Stimulated activated naive B cell treated with anti-CD40 and anti-IgM and Interleukin-4, amounts not matched to agents 10 μg/mL and 1 μg/mL and 100 μg/mL, for 72 hours (primary cell): ENCODE measurements at places on chromosomes 4 and X.

DNA sequence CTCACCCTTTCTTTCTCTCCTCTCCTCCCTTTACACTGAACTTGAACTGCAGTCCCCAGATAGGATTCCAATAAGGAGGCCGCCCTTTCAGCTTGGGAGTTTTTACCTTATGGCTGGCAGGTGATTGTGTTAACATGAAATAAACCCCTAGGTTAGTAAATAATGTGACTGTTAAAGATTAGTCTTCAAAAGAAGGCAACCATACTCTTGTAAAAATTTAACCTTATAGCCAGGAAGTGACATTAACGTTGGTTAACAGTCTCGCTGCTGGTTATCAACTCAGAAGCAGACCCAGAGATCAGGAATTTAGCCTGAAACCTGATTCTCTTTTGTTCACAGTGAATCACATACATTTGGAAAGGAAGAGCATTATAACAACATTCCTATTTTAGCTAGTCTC is 15.2 kb downstream of the FHDC1 start:
- peaks cover 2% of the 10 kb centered on the region for H3K4me1 ChIP-seq
- no peak for DNase-seq
- H3K27ac ChIP-seq = no peak overlapping the region
- no peaks in the 10 kb centered on the region for H3K36me3 ChIP-seq
- peaks cover 26% of the 10 kb centered on the region for H3K27me3 ChIP-seq
- H3K4me3 ChIP-seq = no peak overlapping the region

- no peak overlapping the region for H3K27ac ChIP-seq
- peaks cover 5% of the 10 kb centered on the region for H3K27me3 ChIP-seq
- peaks cover 32% of the 10 kb centered on the region for H3K4me1 ChIP-seq
Observed at GRCh38 chr4:144564358-144564757, 81.6 kb upstream of the HHIP start.

- DNase-seq = no peak
- no peak overlapping the region for H3K4me3 ChIP-seq
- H3K36me3 ChIP-seq = no peaks in the 10 kb centered on the region
- peaks cover 33% of the 10 kb centered on the region for H3K27me3 ChIP-seq
- peaks cover 25% of the 10 kb centered on the region for H3K4me1 ChIP-seq
Observed at GRCh38 chr4:110480746-110481271, 4.9 kb downstream of the ENPEP start.

DNA sequence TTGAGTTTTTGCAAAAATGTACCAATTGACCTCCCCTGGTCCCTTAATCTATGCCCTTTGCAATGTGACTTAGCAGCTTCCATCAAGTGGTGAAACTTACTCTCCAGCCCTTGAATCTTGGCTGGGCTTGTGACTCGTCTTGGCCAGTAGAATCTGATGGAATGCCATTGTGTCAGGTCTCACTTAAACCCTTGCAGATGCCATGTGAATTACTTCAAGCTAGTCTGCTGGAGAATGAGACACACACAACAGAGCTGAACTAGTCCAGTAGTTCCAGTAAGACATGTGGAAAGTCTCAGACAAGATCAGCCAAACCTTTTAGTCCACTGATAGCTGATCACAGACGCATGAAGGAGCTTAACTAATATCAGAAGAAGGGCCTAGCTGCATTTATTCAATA is 567.8 kb upstream of the CPEB2 start:
- no peak overlapping the region for H3K4me3 ChIP-seq
- no peaks in the 10 kb centered on the region for H3K36me3 ChIP-seq
- peaks cover 12% of the 10 kb centered on the region for H3K4me1 ChIP-seq

GRCh38 chrX:10240918-10241317 is 84.1 kb downstream of the CLCN4 start:
- no peak overlapping the region for H3K4me3 ChIP-seq
- H3K27ac ChIP-seq = no peak overlapping the region
- H3K27me3 ChIP-seq = no peaks in the 10 kb centered on the region
- H3K36me3 ChIP-seq = peaks cover 16% of the 10 kb centered on the region
- peaks cover 4% of the 10 kb centered on the region for H3K4me1 ChIP-seq
- no peak for DNase-seq

DNA sequence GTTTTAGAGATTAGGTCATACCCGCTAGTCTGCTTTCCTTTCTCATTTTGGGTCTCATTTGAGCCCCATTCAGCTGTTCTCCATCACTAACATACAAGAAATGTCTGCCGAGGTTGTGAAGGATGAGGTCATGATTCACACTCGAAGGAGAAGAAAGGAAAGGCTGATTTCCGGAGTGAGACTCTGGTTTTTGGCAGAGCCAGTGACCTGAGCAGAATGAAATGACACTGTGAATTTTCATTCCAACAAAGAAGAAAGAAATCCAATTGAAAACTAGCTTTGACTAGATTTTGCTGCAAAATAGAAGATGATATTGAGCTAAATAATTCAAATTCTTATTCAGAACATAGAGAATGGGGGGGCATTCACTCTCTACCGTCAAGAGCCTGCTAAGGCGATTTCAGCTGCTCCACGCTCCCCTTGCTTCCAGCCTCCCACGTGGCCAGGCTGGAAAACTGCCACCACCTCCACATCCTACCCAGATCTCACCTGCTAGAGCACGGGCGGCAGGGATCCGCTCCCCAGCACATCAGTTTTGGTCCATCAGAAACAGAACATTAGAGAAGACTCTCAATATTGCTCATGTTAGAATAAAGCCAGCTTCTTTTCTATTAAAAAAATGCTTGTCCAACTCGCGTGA is 39.0 kb downstream of the F11 start:
- no peaks in the 10 kb centered on the region for H3K36me3 ChIP-seq
- no peak for DNase-seq
- no peaks in the 10 kb centered on the region for H3K4me1 ChIP-seq
- no peak overlapping the region for H3K4me3 ChIP-seq
- H3K27ac ChIP-seq = no peak overlapping the region

- no peak for DNase-seq
- H3K4me3 ChIP-seq = no peak overlapping the region
- H3K4me1 ChIP-seq = no peaks in the 10 kb centered on the region
- no peak overlapping the region for H3K27ac ChIP-seq
- H3K27me3 ChIP-seq = no peaks in the 10 kb centered on the region
Observed at GRCh38 chr4:134780244-134780643, 578.7 kb upstream of the PABPC4L start.

GRCh38 chrX:13159886-13160285 is 115.5 kb upstream of the FAM9C start:
- H3K27me3 ChIP-seq = peaks cover 22% of the 10 kb centered on the region
- peaks cover 10% of the 10 kb centered on the region for H3K4me1 ChIP-seq

- peak overlapping the region; percentile 79 for H3K4me3 ChIP-seq
- DNase-seq = no peak
- no peaks in the 10 kb centered on the region for H3K27me3 ChIP-seq
- H3K36me3 ChIP-seq = peaks cover 55% of the 10 kb centered on the region
Observed at GRCh38 chr4:915041-915474, 17.1 kb downstream of the GAK start.

- no peaks in the 10 kb centered on the region for H3K27me3 ChIP-seq
- peaks cover 29% of the 10 kb centered on the region for H3K4me1 ChIP-seq
- H3K27ac ChIP-seq = peak overlapping the region; percentile 92
- no peaks in the 10 kb centered on the region for H3K36me3 ChIP-seq
- H3K4me3 ChIP-seq = peak overlapping the region; percentile 27
Observed at GRCh38 chr4:85725721-85726170, 250.8 kb downstream of the ARHGAP24 start.

DNA sequence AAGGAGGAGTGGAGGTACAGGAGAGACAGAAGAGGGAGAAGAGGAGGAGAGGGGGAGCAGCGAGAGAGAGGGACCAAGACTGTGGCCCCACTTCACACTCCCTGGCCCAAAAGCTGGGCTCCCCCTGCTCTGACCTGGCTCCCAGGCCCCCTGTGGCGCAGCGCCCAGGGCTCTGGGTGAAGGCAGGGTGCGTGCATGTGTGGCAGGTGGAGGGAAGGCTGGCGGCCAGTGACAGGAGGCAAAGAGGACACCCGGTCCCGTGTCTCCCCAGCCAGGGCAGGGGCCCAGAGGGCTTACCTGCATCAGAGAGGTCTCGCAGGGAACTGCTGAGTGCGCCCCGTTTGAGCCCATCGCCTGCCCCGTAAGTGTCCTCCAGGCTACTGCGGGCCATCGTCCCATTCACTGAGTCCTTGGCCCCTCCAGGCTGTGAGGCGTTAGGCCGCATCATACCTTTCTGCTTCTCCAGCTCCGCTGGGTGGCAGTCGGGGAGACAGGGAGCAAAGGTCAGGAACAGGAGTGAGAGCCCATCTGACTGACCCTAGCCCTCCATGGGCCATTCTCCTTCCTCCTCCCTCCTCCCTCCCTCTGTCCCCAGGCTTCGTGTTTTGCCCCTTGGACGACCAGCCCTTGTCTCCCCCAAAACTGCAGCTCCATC is 11.1 kb upstream of the KDM5C start:
- H3K4me3 ChIP-seq = no peak overlapping the region
- no peaks in the 10 kb centered on the region for H3K36me3 ChIP-seq
- peaks cover 8% of the 10 kb centered on the region for H3K4me1 ChIP-seq
- H3K27me3 ChIP-seq = no peaks in the 10 kb centered on the region

DNA sequence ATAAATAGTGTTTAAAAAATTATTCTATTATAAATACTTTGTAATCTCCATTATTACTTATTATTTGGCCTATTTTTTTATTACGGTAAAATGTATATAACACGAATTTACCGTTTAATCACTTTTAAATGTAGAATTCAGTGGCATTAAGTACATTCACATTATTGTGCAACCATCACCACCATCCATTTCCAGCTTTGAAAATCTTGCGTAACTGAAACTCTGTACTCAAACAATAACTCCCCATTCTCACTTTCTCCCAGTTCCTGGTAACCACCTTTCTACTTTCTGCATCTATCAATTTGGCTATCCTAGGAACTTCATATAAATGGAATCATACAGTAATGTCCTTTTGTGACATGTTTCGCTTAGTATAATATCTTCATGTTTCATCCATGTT is 45.7 kb downstream of the PASD1 start:
- no peak for DNase-seq
- no peaks in the 10 kb centered on the region for H3K4me1 ChIP-seq
- H3K36me3 ChIP-seq = no peaks in the 10 kb centered on the region
- H3K4me3 ChIP-seq = no peak overlapping the region
- H3K27ac ChIP-seq = no peak overlapping the region

DNA sequence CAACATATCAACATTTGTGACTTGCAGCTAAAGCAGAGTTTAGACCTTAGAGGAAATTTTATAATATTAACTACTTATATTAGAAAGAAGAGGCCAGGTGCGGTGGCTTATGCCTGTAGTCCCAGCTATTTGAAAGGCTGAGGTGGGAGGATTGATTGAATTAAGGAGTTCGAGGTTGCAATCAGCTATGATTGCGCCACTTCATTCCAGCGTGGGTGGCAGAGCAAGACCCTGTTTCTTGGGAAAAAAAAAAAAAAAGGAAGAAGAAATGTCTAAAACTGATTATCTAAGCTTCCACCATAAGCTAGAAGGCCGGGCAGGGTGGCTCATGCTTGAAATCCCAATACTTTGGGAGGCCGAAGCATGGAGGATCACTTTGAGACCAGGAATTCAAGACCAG is 42.0 kb upstream of the USP9X start:
- no peak overlapping the region for H3K4me3 ChIP-seq
- H3K27me3 ChIP-seq = no peaks in the 10 kb centered on the region
- no peak overlapping the region for H3K27ac ChIP-seq
- peaks cover 1% of the 10 kb centered on the region for H3K4me1 ChIP-seq

GRCh38 chr4:82403725-82404124 is 26.5 kb downstream of the HNRNPDL start:
- no peaks in the 10 kb centered on the region for H3K27me3 ChIP-seq
- H3K4me1 ChIP-seq = peaks cover under 1% of the 10 kb centered on the region
- H3K36me3 ChIP-seq = no peaks in the 10 kb centered on the region
- no peak overlapping the region for H3K27ac ChIP-seq
- H3K4me3 ChIP-seq = no peak overlapping the region
- no peak for DNase-seq

- peaks cover 26% of the 10 kb centered on the region for H3K4me1 ChIP-seq
- no peaks in the 10 kb centered on the region for H3K27me3 ChIP-seq
- no peak overlapping the region for H3K27ac ChIP-seq
- H3K4me3 ChIP-seq = no peak overlapping the region
Observed at GRCh38 chr4:37905533-37906169, 14.8 kb downstream of the TBC1D1 start.

DNA sequence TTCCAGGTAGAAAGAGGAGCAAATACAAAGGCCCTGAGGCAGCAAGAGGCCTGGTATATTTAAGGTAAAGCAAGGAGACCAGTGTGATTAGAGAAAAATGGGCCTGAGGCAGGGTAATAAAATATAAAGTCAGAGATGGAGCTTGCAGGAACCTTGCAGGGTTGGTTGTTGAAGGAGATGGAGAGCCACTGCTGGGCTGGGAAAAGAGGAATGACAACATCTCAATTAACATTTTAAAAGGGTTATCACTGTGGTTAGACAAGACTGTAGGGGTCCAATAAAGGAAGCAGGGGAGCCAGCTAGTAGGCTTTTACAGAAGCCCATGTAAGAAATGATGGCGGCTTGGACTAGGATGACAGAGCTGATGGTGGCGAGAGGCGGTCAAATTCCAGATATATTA is 205.5 kb upstream of the MBNL3 start:
- H3K4me3 ChIP-seq = no peak overlapping the region
- H3K27ac ChIP-seq = no peak overlapping the region
- H3K27me3 ChIP-seq = peaks cover 7% of the 10 kb centered on the region
- no peak for DNase-seq
- no peaks in the 10 kb centered on the region for H3K36me3 ChIP-seq

- no peaks in the 10 kb centered on the region for H3K27me3 ChIP-seq
- H3K36me3 ChIP-seq = no peaks in the 10 kb centered on the region
- no peak overlapping the region for H3K27ac ChIP-seq
- H3K4me3 ChIP-seq = no peak overlapping the region
- H3K4me1 ChIP-seq = no peaks in the 10 kb centered on the region
- no peak for DNase-seq
Observed at GRCh38 chrX:3461397-3462165, 115.1 kb upstream of the MXRA5 start.

DNA sequence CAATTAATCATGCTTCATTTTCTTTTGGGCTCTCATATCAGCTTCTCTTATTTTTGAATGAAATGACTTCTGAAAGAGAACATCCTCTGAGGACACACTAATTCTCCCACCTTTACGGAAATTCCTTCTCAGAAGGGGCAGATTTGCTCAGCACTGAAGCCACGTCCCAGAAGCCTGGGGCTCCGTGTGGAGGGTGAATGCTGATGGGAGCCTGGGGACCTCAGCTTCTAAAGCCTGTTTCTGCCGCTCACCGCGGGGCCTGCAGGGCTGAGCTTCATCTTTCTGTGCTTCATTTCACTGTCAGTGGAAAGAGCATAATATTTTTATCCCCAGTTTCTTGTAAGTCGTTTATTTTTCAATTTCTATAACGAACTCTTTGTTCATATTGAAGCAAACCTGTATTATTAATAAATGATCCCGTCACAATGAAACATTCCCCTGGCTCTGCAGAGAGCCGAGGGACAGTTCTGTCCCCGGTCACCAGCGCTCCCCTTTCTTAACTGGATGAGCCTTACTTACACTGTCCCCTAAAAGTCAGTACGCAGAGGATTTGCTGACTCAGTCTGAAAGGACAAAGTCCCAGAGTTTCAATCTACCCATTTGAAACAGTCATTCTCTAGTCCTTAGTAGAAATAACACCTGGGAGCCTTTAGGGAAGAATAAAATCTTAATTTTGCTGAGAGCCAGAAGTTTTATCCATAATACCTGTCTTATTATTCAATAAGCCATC is 364.6 kb upstream of the FAT1 start:
- H3K27ac ChIP-seq = no peak overlapping the region
- no peaks in the 10 kb centered on the region for H3K27me3 ChIP-seq
- no peaks in the 10 kb centered on the region for H3K4me1 ChIP-seq
- H3K36me3 ChIP-seq = no peaks in the 10 kb centered on the region
